Stimulated activated CD4-positive, alpha-beta T cell treated with anti-CD3 and anti-CD28 coated beads, Interleukin-1b, Interleukin-23, amount 100 ng/mL, for 1 hour (primary cell): ENCODE measurements at places on chromosomes 2 and 18.

GRCh38 chr18:45006934-45007333 lies 326.2 kb downstream of the SETBP1 start:
- no peak for DNase-seq

- DNase-seq, result no peak
These were observed 39.5 kb downstream of the ARL4C start for GRCh38 chr2:234457421-234457820.

- DNase-seq, result no peak
These were observed 477.0 kb downstream of the RNF144A start for GRCh38 chr2:7394195-7394594.

DNA sequence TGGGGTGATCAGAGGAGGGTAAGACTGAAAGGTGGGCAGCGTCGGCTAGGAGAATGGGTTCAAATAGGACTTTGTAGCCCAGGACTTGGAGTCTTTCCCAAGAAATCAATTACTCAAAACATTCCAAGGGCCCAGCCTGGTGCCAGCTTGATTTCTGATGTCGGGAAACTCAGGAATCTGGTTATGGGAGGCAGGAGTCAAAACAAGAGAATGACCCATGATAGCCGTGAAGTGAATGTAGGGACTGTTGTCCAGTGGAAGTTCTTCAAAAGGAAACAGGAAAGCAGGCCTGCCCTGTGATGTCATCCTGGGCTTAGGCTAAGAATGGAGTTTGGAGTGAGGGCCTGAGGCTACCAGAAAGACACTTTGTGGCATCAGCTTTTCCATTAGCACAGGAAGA lies 67.4 kb upstream of the SLC14A2 start:
- no peak for DNase-seq

DNA sequence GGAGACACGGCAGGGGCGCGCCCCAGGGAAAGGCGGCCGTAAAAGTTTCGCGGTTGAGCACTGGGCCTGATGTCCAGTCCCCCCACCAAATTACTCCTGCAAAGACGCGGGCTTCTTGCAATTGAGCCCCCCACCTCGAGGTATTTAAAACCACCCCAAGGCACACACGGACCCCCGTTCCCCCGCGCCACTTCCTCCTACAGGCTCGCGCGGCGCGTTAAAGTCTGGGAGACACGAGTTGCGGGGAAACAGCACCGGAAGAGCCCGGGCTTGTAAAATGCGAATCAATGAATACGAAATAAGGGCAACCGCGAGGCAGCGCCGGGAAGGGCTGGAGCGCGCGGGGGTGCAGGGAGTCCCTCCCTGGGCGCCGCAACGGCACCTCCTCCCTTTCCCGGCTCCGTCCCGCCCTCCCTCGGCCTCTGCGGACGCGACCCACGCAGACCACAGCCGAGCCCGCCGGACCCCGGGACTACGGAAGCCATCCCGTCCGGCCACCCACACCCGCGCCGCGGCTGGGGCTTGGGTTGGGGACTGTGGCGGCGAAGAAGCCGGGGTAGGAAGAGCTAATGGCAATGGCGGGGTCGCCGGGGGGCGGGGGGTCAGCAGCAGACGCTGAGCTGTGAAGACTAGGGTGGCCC lies 918 bp upstream of the NETO1 start:
- no peak for DNase-seq

GRCh38 chr2:8522687-8523086 lies 159.2 kb upstream of the ID2 start:
- DNase-seq, result no peak

- no peak for DNase-seq
These were observed 51.1 kb downstream of the COLEC12 start for GRCh38 chr18:449374-449773.

DNA sequence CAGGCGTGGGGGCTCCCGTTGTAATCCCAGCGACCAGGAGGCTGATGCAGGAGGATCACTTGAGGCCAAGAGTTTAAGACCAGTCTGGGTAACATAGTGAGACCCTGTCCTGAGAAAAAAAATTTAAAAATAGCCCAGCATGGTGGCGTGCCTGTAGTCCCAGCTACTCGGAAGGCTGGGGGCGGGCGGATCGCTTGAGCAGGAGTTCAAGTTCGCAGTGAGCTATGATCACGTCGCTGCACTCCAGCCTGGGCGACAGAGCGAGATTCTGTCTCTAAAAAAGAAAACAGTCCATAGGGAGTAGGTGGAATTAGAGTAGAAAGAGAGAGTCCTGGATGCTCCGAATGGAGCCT lies 325 bp upstream of the TTLL4 start:
- DNase-seq, result no peak

DNA sequence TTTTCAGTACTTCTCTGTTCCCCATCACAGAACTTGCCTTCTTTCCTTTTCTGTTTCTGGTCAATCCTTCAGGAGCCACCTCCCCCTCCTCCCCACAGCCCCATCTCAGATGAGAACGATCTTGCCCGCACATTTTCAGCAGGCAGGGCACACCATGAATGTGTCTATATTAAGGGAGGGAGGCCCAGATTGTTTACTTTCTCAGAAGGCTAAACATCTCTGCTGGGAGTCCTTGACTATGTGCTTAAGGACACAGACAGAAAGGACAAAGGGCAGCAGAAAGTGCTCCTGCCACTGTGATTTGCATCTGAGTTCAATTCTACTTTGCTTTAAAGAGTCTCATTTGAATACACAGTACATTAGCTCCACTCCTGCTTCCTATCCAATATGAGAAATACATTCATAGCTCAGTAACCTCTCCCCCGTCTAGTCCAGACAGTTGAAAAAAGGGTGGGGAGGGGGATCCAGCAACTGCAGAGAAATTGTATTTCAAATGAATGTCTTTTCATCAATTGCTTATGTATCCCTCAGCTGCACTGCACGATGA lies 175.0 kb upstream of the PARD3B start:
- DNase-seq, result no peak

DNA sequence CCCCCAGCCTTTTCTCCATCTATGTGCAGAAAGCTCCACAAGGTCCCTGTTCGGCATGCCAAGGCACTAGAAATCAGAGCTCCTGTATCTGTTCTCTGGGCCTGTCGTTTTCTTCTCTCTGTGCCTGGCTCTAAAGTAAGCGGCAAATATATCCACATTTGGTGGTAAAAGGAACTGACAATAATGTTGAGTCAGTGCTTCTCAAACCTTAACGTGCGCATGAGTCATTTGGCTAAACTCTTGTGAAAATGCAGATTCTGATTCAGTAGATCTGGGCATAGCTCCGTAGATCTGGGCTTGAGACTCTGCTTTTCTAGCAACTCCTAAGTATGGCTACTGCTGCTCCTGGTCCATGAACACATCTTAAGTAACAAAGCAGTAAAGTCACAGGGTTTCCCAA lies 16.5 kb upstream of the ACSL3 start:
- no peak for DNase-seq

DNA sequence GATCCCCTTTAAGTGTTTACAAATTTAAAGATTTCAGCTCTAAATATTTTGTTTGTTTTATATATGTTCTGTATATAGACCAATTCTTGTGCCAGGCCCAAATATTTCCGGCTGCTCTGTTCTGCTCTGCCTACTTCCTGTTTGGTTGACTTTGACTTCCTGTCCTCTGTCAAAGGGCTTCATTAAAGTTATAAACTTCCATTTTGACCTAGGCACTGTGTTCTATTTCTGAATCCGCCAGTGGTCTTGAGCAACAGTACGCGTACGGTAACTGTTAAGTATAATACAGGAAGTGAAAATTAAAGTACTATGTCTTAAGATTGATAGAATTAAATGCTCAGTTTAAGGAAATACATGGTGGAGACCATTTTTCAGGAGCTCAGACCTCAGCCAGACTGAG lies 13.5 kb upstream of the REL start:
- DNase-seq, result no peak

- DNase-seq, result no peak
These were observed 3.2 kb upstream of the HOXD12 start for GRCh38 chr2:176096243-176096985.

DNA sequence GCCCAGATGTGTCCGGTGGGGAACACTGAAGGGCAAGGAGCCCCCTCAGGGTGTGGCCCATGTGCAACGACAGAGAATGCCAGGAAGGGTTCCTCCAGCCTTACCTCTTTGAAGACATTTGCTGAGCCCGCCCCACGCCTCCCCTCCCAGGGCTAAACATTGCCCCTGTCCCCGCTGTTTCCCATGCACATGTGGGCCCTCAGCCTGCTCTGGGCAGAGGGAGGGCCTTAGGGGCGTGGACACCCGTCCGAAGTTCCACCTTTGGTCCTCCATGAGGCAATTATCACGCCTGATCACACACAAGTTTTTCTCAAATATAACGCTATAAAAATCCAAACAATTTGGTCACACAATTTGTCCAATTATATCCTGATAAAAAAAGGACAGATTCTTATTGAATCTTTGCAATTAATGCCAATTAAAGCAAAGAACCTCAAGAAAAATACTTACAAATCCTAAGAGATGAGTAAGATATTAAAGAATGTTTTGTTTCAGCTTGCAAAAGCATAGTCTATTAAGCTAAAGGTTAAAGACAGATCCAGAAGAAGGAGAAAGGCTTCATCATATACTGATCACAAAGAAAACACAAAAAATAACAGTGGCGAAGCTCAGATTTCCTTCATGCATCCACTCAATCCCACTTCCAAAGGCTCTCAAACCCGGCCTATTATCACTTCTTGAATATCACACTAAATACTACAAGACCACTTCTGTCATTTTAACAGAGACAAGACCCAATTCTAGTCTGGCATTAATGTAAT lies 55.2 kb upstream of the LDLRAD4 start:
- DNase-seq, result no peak

- DNase-seq, result no peak
These were observed 275.5 kb downstream of the SS18 start for GRCh38 chr18:25814841-25815458.

- DNase-seq, result no peak
These were observed 102.6 kb downstream of the DGKD start for GRCh38 chr2:233456934-233457333.

- DNase-seq, result no peak
These were observed 37.4 kb upstream of the PPP1R1C start for GRCh38 chr2:181948227-181948626.

DNA sequence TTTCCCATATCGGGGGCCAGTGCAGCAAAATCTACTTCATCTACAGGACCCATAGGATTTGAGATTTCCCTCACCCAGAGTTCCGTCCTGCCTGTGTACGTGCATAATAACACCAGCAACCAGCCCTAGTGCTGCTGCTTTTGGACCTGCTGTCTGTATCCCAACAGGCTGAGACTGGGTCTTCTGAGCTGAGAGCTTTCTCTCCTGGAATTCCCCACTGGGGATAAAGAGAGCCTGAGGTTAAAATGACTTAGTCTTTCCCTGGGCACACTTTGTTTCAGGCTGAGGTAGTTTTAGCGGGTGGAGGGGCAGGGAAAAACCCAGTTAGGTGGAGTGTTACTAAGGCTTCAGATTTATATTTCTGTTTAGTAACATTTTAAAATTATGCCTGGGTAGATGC lies 62.5 kb downstream of the SERTAD2 start:
- no peak for DNase-seq

DNA sequence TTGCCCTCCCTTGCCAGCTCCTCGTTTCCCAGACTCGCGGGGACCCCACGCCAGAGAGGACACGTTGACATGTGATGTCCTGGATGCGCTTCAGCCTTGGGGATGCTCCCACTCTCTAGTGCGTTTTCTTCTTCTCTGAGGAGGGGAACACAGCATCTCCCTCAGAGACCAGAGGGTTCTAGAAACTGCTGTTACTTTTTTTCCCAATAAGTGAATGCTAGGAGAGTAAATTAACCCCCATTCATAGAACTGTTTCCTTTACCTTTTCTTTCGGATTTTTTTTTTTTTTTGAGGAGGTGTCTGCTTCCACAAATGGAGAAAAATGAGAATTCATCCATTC lies 370 bp upstream of the EFEMP1 start:
- DNase-seq, result no peak

DNA sequence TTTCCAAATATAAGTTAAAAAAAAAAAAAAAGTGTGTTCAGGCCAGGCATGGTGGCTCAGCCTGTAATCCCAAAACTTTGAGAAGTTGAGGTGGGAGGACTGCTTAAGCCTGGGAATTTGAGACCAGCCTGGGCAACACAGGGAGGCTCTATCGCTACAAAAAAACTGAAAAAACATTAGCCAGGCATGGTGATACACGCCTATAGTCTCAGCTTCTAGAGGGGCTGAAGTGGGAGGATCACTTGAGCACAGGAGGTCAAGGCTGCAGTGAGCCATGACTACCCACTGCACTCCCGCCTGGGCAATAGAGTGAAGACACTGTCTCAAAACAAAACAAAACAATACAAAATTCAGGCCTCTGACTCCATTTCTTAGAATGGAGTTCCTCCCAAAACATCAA lies 9.2 kb downstream of the USP37 start:
- no peak for DNase-seq

DNA sequence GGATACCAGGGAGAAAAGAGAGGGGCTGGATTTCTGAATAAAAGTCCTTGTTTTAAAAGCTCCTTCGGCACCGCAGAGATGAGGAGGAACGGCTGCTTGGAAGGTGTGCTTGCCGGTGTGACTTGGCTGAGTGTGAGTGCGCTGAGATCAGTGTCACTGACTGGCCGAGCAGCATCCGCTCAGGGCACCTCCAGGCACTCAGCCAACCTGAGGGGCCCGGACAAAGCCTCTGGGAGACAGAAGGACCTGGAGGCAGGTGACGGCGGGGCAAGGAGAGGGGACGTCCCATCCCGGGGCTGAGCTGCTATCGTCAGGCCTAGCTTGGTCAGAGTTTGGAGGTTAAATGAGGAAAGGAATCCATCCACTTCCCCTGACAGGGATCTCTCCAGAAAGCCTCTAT lies 16.8 kb upstream of the ALLC start:
- no peak for DNase-seq

DNA sequence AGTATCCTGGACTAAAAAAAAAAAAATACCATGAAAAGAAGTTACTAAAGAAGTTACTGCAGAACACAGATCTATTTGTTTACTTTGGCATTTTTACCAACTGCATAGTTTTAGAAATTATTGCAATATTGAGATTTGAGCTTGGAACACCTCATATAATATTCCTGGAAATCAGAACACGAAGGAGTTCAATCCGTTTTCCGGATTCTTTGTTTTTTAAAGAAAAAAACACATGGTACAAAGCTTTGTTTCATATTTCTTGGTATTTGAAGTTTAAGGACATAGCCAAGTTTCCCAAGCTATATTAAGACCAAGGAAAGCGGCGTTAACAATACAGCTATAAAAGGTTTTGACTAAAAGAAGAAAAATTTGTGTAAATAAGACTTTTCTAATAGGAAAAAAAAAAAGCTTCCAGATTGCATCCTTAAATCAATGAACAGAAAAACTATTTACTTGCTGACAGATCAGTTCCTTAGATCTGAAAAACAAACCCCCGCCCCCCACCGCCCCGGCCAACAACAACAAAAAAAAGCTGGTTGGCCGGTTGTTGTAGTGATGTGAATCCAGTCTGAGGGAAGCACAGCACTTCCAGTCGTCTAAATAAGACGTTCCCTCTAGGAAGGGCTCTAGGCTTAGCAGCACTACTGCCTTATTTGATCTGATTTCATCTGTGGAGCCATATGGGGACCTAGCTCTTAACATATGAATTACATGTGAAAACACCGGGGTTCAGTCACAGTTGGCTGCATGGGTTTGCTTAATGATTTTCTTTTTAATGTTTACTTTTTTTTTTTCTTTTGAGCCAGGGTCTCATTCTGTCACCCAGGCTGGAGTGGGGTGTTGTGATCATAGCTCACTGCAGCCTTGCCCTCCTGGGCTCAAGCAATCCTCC lies 2.5 kb upstream of the RHOB start:
- DNase-seq, result no peak
